HCT116 (cell line): ENCODE measurements at places on chromosomes 2 and 18.

DNA sequence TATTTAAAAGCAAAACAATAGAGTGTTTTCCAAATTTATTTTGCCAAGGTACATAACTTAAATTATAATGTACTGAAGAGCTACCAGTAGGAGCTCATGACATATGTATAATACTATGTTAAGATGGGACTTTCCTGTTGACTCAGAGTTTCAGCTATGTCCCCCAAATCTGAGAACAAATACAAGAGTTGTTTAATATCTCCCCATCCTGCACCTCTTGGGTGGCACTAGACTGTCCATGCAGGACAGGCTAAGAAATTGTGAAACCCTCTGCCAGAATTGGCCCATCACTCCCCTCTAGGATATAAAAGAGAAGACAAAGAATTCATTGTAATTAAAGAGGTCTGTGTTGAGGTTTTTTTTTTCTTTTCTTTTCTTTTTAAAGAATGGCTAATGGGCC, 21.7 kb upstream of the CTAGE1 start:
- no peaks in the 10 kb centered on the region for H3K27me3 ChIP-seq
- DNase-seq: no peak
- H3K4me1 ChIP-seq: no peaks in the 10 kb centered on the region
- H3K27ac ChIP-seq: no peak overlapping the region

- no peak for DNase-seq
- H3K4me1 ChIP-seq: no peaks in the 10 kb centered on the region
- H3K27me3 ChIP-seq: 0 out of 2 replicates have a peak, but pooled peaks cover 8% of the 10 kb centered on the region
- no peak overlapping the region for H3K4me3 ChIP-seq
- H3K36me3 ChIP-seq: no peaks in the 10 kb centered on the region
These were observed 69.1 kb downstream of the EHD3 start for GRCh38 chr2:31302940-31303563.

DNA sequence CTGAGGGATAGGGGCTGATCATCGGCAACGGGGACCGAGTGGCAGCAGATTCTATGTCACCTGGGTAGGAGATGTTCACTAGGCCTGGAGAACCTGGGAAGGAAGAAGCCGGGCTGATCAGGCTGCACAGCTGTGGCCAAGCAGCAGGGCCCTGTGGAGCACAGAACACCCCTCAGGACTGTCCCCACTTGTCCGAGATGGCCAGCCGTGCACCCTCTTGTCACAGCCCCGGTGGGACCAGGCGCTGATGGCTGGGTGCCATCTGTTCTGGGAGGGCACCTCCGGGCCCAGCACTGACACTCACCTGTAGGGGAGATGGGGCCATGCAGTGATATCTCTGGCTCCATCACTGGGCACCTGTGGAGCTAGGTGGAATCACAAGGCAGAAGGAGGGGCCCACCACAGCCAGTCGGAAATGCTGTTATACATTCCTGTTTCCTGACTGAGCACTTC, 217.9 kb upstream of the RAB6C start:
- no peaks in the 10 kb centered on the region for H3K4me1 ChIP-seq
- DNase-seq: no peak
- H3K27me3 ChIP-seq: peaks cover 16% of the 10 kb centered on the region; the same call in 1 of the 2 replicates
- no peak overlapping the region for H3K4me3 ChIP-seq
- no peaks in the 10 kb centered on the region for H3K36me3 ChIP-seq
- H3K27ac ChIP-seq: no peak overlapping the region

GRCh38 chr2:85669549-85669948, 1.6 kb upstream of the SFTPB start:
- no peaks in the 10 kb centered on the region for H3K27me3 ChIP-seq
- H3K27ac ChIP-seq: no peak overlapping the region
- no peaks in the 10 kb centered on the region for H3K36me3 ChIP-seq
- H3K4me3 ChIP-seq: no peak overlapping the region
